Activated naive CD4-positive, alpha-beta T cell treated with anti-CD3 and anti-CD28 coated beads, Interleukin-2, amount 50 U/mL, for 72 hours (primary cell): ENCODE measurements at places on chromosomes 3 and 15. TPM values are rescaled to one million over a fixed set of nuclear protein-coding genes. Genes with fewer than 3 reads are reported as not detected.

DNA sequence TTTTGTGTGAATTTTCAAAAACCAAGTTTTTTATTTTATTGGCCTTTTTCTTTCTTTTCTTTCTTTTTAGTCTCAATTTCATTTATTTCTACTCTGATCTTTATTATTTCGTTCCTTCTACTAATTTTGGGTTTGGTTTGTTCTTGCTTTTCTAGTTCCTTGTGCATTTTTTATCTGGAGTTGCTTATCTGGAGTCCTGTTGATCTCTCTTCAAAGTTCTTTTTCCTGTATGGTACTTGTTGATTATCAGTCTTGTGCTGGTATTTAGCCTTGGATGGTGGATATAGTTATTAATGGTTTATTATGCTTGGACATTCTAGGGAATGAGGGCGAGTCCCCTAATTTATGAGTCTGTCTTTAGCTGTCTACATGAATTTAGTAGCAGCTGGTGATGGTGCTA is 64.7 kb downstream of the LARS2 start:
- no peak for DNase-seq

- DNase-seq, result no peak
Measured at GRCh38 chr3:195876297-195877064, 31.9 kb downstream of the TNK2 start.

GRCh38 chr3:76016111-76016510 is 230.8 kb upstream of the ZNF717 start:
- DNase-seq, result no peak

- no peak for DNase-seq
Measured at GRCh38 chr3:187734841-187735240, 10.4 kb downstream of the BCL6 start.

- no peak for DNase-seq
Measured at GRCh38 chr3:72567474-72567873, 280.8 kb downstream of the SHQ1 start.

The TRA2B gene
- 164 TPM for total RNA-seq

The SLC27A2 gene
- 20.1 TPM for total RNA-seq

The CYP1A1 gene
- total RNA-seq, result 2.1 TPM

The KCNMB3 gene
- total RNA-seq, result 0.55 TPM

The CELF6 gene
- total RNA-seq, result 0.37 TPM

The ZNF106 gene
- total RNA-seq, result 62.8 TPM
